ENCODE measurements at places on chromosomes 7 and 10. TPM values are rescaled to one million over a fixed set of nuclear protein-coding genes. Genes with fewer than 3 reads are reported as not detected.

Gene HOXA13
- total RNA-seq, result not detected

DNA sequence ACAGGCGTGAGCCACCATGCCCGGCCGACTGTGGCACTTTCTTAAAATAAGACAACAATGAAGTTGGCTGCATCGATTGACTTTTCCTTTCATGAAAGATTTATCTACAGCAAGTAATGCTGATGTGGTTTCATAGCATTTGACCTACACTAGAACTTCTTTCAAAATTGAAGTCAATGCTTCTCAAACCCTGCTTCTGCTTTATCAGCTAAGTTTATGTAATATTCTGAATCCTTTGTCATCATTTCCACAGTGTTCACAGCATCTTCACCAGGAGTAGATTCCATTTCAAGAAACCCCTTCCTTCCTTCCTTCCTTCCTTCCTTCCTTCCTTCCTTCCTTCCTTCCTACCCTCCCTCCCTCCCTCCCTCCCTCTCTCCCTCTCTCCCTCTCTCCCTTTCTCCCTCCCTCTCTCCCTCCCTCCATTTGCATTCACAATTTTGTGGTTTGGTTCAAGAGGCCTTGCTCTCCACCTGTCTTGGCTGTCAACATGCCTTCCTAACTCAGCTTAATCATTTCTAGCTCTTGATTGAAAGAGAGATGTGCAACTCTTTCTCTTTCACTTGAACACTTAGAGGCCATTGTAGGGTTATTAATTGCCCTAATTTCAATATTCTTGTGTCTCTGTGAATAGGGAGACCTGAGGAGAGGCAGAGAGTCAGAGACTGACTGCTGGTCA, 52.1 kb downstream of the HDAC9 start:
- DNase-seq, result no peak
- H3K27ac ChIP-seq, result no peak overlapping the region
- H3K27me3 ChIP-seq, result no peaks in the 10 kb centered on the region
- no peaks in the 10 kb centered on the region for H3K36me3 ChIP-seq
- no peaks in the 10 kb centered on the region for H3K4me1 ChIP-seq

- H3K27me3 ChIP-seq, result no peaks in the 10 kb centered on the region
- H3K4me1 ChIP-seq, result no peaks in the 10 kb centered on the region
- no peak for DNase-seq
These were observed 9.3 kb upstream of the ZC3HAV1L start for GRCh38 chr7:139044813-139045794.

DNA sequence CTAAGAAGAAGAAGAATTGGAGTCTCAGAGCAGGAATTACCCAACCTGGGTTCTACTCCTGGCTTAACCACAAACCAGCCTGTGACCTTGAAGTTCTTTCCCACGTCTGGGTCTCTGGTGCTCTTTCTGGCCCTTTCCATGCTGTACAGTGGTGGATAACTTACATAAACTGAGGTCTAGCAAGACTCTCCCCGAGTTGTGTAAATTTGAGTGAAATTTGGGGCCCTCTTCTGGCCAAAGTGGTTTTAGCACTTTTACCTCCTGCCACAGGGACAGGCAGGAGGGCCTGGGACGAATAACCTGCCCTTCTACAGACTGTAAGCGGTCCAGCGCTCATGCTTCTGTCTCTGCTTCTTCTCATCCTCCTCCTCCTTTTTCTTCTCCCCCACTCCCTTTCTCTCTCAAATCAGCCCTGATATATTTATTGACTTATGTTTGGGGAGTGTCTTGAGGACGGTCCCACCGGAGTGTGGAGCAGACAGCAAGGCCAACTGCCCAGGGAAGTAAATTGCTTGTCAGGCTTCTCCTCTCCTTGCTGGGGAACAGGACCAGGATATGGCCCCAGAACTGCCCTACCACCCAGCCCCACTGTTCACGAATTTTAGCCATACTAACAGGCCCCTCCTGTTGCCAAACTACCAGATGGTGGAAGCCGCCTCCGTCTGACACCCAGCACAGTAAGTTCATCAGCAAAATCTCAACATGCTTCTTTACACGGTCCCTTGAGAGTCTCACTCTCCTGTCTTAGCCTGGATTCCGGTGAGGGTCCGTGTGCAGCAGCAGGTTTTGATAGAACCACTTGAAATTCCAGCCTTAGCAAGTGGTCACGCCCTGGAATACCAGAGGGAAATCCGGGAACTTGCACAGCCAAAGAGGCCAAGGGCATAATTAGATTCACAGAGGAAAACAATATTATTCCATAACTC, 4.0 kb upstream of the SH3PXD2A start:
- no peaks in the 10 kb centered on the region for H3K36me3 ChIP-seq
- H3K27ac ChIP-seq, result no peak overlapping the region
- no peak overlapping the region for H3K4me3 ChIP-seq

DNA sequence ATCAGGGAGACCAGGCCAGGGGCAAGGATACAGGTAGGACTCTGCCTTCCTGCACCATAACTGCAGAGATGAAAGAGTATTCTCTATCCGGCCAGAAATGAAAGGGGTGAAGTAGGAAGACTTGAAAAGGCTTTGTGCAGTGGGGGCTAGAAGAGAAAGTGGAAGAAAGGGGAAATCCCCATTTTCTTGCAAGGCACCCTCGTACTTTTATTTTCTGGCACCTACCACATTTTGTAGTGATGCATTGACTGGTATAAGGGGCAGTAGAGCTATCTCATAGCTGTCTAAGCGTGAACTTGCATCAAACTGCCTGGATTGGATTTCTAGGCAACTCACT, 752 bp upstream of the CAMK2G start:
- H3K36me3 ChIP-seq, result peaks cover 9% of the 10 kb centered on the region
- no peaks in the 10 kb centered on the region for H3K27me3 ChIP-seq
- no peak overlapping the region for H3K27ac ChIP-seq

Gene RALA
- total RNA-seq, result 68.5 TPM

Gene SPDYE11
- not detected for total RNA-seq

DNA sequence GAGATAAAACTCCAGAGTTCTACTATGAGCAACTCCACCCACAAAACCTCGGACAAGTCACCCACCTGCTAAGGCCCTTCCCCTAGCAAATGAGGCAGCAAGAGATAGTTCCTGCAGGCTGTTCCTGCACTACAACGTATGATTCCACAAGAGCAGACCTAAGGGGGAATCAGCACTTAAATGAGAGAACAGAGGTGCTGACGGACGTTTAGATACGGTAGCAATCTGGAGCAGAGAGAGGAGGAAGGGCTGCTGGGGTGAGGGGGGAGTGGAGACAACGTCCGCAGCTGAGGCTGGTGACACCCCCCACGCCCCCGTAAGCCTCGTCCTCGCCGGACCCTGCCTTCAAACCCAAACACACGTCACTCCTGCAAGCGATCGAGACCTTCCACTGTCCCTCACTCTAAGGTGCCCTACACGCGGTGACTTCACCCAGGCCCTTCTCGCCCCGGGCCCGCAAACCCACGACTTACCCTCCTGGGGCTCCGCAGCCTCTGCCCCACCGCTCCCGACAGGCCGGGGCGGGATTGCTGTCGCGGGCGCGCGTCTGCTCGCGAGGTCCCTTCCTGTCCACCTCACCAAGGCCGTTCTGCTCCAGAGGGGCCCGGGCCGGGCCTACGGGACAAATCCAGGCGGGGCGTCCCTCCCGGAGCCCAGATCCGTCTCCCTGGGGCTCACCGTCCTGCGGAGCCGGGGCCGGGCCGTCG, 635 bp downstream of the ZNF12 start:
- H3K36me3 ChIP-seq, result peaks cover 3% of the 10 kb centered on the region
- peak overlapping the region; percentile 87 for H3K4me3 ChIP-seq
- no peaks in the 10 kb centered on the region for H3K27me3 ChIP-seq
- H3K4me1 ChIP-seq, result no peaks in the 10 kb centered on the region
- peak overlapping the region; percentile 60 for H3K27ac ChIP-seq

- DNase-seq, result peak; percentile 61
- no peak overlapping the region for H3K4me3 ChIP-seq
- H3K27ac ChIP-seq, result peak overlapping the region; percentile 47
These were observed 7.3 kb downstream of the MAFK start for GRCh38 chr7:1537535-1538412.

- peaks cover 16% of the 10 kb centered on the region for H3K4me1 ChIP-seq
- no peaks in the 10 kb centered on the region for H3K36me3 ChIP-seq
- no peak for DNase-seq
- peaks cover 93% of the 10 kb centered on the region for H3K27me3 ChIP-seq
These were observed 76.7 kb upstream of the EN2 start for GRCh38 chr7:155380976-155381851.

- peak within 1 kb of the TSS; percentile 68 for H3K4me3 ChIP-seq
- H3K27ac ChIP-seq, result no peak within 1 kb of the TSS
- H3K4me1 ChIP-seq, result peaks cover 16% of the 10 kb centered on the region
- peak; percentile 82 for DNase-seq
- H3K36me3 ChIP-seq, result no peaks in the 10 kb centered on the region
- peaks cover 70% of the 10 kb centered on the region for H3K27me3 ChIP-seq
These were observed at the start of gene NXPH1 for GRCh38 chr7:8433477-8434289. Gene NXPH1, plus strand, starts transcription at chr7:8433609.

DNA sequence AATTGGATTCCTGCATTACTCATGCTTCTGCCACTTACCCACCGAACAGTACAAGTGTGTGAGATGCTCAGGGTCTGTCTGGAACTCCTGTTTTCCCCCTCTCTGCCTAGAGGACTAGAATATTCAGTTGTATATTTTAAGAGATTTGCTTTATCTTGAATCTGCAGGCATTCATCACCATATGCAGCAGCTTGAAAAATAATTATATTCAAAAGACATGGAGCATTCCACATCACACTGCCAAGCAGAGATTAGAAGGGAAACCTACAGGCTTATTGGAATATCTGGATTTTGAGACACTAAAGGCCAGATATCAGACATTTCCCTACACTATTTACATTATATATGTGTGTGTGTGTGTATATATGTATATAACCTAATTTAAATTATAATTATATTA, 382.8 kb upstream of the POM121L12 start:
- no peaks in the 10 kb centered on the region for H3K4me1 ChIP-seq
- H3K27me3 ChIP-seq, result no peaks in the 10 kb centered on the region
- no peak overlapping the region for H3K27ac ChIP-seq
- H3K4me3 ChIP-seq, result no peak overlapping the region
- H3K36me3 ChIP-seq, result no peaks in the 10 kb centered on the region

Gene EBF3
- 0.26 TPM for total RNA-seq

- H3K4me3 ChIP-seq, result no peak overlapping the region
- H3K36me3 ChIP-seq, result no peaks in the 10 kb centered on the region
- H3K27ac ChIP-seq, result no peak overlapping the region
- DNase-seq, result no peak
- peaks cover 7% of the 10 kb centered on the region for H3K4me1 ChIP-seq
These were observed 243.0 kb downstream of the WDR37 start for GRCh38 chr10:1299041-1299726.

Gene TAS2R3
- total RNA-seq, result 0.59 TPM

Gene STEAP1
- 8.1 TPM for total RNA-seq

Gene EXOC6
- total RNA-seq, result 3.9 TPM

GRCh38 chr10:49654036-49654693, 25.3 kb upstream of the C10orf53 start:
- H3K27me3 ChIP-seq, result no peaks in the 10 kb centered on the region
- no peak overlapping the region for H3K27ac ChIP-seq
- no peaks in the 10 kb centered on the region for H3K36me3 ChIP-seq

Gene PDE1C
- 0.67 TPM for total RNA-seq

DNA sequence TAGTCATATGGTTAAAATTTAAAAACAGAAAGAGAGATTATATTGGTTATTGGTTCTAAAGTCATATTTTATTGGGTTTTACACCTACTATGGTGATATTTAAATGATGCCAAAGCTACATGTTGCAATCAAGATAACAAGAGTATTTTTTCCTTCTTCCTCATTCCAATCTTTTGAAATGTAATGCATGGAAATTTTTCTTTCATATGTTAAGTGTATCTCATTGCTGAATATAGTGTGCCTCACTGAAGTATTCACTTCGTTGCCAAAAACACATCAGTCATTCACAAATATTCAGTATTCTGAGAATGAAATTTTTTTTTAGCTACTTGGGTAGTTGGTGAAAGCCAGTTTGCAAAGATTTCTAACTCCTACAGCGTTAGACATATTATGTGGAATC, 19.5 kb downstream of the HDAC9 start:
- no peaks in the 10 kb centered on the region for H3K27me3 ChIP-seq
- H3K4me3 ChIP-seq, result no peak overlapping the region
- no peak for DNase-seq
- H3K36me3 ChIP-seq, result no peaks in the 10 kb centered on the region

DNA sequence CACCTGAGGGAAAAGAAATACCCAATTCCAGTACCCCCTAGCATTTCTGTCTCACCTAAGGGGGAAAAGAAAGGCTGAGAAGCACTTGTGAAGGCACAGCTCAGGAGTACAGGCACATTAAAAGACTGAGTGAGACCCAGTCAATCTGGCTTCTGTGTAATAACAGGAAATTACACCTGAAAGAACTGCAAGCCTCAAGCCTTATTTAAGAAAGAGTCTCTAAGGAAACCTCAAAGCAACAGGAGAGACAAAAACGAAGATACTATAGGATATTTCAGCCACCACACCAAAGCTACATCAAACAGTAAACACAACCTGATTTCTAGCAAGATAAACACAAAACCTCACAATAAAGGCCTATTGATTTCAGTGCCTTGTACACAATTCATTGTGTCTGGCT, 69.6 kb upstream of the CDK1 start:
- DNase-seq, result no peak
- no peak overlapping the region for H3K4me3 ChIP-seq
- H3K36me3 ChIP-seq, result no peaks in the 10 kb centered on the region
- no peaks in the 10 kb centered on the region for H3K4me1 ChIP-seq
- no peak overlapping the region for H3K27ac ChIP-seq
- no peaks in the 10 kb centered on the region for H3K27me3 ChIP-seq

Gene SLC13A1
- total RNA-seq, result not detected

GRCh38 chr7:96401200-96401599, 79.3 kb upstream of the SLC25A13 start:
- H3K4me3 ChIP-seq, result no peak overlapping the region
- H3K27me3 ChIP-seq, result no peaks in the 10 kb centered on the region
- no peak overlapping the region for H3K27ac ChIP-seq
- H3K4me1 ChIP-seq, result 0 out of 2 replicates have a peak, but pooled peaks cover 4% of the 10 kb centered on the region
- no peak for DNase-seq

Gene POP7
- total RNA-seq, result 96.7 TPM

Gene HOXA10
- not detected for total RNA-seq

Gene EIF3A
- 210 TPM for total RNA-seq

DNA sequence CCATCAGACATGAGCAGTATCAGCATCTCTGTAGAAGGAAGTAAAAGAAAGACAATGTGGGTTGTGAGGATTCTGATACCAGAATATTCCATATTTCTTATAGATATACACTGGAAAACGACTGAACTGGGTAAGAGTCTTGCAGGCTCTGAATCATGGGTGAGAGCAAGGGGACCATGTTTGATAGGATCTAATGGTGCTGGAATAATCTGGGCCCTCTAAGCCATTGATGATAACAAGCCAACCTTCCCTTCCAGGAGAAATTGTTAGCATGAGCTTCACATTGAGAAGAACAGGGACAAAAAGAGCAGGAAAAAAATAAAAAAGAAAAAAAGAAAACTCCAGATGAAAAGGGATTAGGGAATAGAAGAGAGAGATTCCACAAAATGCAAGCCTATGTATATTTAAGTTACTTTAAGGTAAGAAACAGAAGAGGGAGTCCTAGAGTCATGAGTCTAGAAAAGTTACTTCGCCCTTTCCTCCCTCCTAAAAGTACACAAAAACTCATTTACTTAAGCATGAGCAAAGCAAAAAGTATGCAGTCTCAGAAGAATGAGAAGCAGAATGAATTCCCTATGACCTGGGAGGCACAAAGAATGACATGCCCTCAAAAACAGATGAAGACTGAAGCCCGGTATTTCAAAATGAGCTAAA, 181.9 kb downstream of the TMEM26 start:
- no peaks in the 10 kb centered on the region for H3K27me3 ChIP-seq
- no peak overlapping the region for H3K27ac ChIP-seq
- H3K4me1 ChIP-seq, result no peaks in the 10 kb centered on the region
- DNase-seq, result no peak
- H3K36me3 ChIP-seq, result no peaks in the 10 kb centered on the region
- no peak overlapping the region for H3K4me3 ChIP-seq

All from H1 (cell line).